ENCODE measurements at places on chromosomes 2 and 18.
A peak's percentile ranks its signal among the peaks of the same experiment; 100 is the strongest.

- no peak for DNase-seq
These were observed 13.9 kb upstream of the MBOAT2 start for GRCh38 chr2:9017411-9017810.

DNA sequence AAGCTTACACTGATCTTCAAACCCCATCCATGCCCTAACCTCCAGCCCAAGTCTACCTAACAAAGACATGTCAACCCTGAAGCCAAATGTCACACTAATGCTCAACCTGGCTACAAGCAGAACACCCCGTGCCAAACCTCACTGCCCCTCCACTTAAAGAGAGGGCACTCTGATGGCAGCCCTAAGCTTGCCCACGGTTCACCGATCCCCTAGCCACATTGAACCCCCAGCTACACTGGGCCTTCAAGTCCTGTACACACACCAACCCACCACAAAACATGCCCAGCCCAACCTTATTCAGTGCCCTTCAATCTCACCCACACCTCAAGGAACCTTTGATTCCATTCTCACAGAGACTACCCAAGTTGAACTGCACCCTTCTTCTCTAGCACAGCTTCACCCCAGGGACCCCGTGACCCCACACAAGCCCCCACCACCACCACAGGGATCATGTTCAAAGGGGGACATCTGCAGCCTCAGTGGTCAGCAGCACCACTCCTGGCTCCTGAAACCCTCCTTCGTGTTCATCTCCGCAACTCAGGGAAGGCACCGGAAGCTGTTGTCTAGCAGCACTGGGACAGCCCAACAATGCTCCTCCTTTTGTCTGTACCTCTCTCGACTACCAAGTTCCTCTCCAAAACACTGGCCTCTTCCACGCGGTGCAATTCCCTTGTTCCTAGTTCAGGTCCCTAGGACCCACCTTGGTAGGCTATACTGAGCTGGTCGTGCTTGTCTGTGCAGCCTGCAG lies 218.8 kb downstream of the CYP26B1 start:
- no peak for DNase-seq

DNA sequence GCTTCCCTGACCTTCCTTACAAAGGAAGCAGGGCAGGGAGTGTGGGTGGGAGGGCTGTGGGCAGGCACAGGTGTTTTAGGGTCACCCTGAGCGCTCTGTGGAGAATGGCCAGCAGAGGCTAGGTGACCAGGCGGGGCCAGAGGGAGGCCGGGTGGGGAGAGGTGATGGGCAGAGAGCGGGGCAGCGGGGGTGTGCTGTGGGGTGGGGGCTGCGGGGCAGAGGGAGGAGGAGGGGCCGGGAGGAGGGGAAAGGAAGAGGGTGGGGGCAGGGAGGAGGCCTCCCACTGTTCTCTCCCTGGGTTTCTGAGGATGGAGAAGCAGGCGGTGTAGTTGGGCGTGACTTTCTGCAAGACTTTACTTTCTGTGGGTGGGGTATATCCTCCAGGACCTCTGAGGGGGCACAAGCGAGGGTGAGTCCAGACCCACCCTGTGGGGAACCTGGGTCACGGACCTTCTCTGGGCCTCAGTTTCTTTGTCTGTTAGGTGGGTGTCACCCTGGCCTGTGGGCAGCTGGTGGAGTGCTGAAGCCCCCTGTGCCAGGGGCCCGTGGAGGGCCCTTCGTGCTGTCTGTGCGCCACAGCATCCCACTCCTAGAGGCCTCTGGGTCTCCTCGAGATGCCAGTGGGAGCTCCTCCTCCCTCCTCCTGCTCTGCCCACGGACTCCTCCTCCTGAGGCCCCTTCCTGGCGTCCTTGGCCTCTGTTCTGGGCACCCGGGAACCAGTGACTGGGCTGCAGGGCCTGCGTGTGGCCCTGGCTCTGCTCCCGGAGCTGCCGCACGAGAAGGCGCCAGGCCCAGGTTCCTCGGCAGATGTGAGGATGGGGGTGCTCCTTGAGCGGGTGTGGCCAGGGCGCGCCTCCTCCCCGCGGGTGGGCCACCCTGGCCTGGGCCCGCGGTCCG lies 6.3 kb upstream of the NEU4 start:
- DNase-seq = no peak

- peak; percentile 51 for DNase-seq
These were observed 217.9 kb upstream of the ITGA4 start for GRCh38 chr2:181239201-181239799.

DNA sequence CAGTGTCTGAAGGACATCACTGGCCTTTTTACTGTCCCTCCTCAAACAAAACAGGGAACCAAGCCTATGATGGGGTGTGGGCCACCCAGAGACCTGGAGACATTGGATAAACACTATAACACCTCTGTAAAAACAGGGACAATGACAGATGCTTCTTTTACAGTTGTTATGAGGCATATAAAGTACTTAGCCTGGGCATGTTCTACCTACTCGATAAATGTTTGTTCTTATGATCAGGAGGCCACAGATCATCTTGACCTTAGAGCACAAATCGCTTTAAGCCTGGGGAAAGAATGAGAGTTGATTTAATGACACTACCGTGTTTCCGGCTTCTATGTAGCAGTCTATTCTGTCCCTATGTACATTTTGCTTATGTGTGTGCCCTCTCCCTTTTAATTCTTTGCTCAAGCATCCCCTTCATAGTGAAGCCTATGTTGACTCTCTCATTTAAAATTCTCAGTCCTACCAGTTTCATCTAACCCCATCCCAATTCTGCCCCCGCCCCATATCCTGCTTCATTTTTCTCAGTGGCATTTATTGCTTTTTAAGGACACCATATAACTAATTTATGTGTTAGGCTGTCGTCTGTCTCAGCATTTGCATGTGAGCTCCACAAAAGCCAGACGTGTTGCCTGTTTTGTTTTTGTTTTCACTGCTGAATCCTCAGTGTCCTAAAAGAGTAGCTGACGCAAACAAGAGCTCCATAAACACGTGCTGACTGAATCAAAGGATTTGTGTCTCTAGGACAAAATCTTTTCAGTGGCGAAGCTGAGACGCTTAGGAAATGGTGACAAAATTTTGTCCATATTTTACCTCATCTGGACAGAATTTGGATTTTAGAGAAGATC lies 182.3 kb upstream of the ST6GAL2 start:
- no peak for DNase-seq

DNA sequence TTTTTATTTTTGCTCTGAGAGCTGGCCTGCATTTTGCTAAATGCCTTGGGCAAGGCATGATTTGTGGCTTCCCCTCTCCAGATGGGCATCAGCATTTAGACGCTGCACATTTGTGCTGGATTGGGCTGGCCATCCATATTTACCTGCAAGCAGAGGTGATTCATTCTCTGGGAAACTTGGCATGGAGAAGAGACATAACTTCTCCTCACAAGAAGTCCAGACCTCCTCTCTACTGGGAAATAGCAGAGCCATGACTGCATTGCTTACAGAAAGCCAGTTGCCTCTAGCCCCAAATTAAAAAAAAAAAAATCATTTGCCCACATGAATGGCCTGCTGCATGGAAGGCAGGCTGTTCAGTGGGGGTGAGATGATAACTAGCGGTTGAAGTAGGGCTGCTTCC lies 120.1 kb downstream of the ACTR3 start:
- no peak for DNase-seq

- DNase-seq = no peak
These were observed 615 bp downstream of the ADNP2 start for GRCh38 chr18:80109676-80110078.

DNA sequence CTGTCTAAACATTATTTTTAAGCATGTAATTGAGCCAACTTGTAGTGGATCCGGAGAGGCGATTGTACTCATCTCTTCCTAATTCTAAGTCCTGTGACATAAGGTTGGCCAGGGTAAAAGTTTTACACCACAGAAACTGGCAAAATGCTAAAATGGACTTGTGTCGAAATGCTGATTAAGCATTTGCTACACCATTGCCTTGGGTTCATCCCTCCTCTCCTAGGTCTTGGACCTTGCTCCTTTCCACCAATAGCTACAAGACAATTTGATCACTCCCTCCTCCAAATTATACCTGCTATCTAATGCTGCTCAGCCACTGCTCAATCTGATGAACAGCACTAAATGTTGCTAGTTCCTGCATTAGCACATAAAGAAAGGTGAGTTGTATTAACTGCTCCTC lies 132.7 kb upstream of the EPC2 start:
- DNase-seq = no peak

DNA sequence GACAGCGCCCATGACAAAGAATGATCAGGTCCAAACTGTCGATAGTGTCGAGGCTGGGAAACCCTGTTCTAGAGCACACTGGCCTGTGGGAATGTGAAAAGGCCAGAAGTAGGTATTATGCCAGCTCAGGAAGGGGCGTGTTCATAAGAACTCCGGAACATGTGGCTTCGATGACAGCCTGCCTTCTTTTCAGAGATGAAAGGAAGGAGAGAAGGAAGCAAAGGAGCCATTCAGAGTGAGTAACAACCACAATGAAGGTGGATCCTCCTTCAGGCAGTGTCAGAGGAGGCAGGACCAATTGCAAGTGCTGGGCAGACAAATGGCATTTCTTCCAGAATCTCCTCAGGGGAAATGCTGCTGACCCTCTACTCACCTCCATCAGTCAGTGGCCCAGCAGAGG lies 58.5 kb downstream of the NCKAP5 start:
- DNase-seq = no peak

Measured in CD4-positive, alpha-beta T cell treated with Interleukin-4 for 4 hours (primary cell).